ENCODE measurements at places on chromosomes 7 and 10.

DNA sequence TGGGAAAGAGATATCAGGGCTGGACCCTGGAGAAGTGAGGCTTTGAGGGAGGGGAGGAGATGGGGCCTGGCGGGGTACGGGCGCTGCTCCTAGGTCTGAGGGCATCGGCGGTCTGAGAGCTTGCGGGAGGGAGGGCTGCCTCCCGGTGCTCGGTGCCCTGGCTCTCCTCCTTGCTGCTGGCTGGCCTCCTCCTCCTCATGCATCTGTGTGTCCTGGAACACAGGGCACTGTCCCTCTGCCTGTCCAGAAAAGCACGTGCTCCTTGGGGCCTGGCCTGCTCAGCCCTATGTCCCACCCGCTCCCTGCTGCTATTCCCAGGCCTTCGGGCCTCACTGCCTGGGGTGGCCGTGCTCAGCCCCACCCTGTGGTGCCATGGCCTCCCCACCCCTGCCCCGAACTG is 166.9 kb downstream of the RNF216 start:
- no peak for DNase-seq

DNA sequence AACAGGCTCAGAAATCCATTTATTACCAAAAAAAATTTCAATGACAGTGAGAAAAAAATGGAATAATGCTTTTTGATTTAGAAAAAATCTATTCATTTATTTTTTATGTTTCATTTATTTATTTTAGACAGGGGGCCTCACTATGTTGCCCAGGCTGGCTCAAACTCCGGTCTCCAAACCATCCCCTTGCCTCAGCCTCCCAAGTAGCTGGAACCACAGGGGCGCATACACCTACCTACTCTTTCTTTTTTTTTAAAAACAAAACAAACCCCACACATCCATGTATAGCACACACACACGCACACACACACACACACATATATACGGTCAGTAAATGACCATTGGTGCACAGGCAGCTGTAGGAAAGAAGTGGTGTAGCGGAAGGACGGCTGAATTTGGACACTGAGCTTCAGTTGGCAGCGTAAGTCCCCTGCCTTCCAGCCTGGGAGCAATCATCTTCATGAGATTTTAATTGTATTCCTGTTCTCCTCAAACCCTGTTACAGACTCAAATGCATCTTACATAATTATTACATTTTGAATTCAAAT is 28.8 kb downstream of the ARL4A start:
- no peak for DNase-seq

DNA sequence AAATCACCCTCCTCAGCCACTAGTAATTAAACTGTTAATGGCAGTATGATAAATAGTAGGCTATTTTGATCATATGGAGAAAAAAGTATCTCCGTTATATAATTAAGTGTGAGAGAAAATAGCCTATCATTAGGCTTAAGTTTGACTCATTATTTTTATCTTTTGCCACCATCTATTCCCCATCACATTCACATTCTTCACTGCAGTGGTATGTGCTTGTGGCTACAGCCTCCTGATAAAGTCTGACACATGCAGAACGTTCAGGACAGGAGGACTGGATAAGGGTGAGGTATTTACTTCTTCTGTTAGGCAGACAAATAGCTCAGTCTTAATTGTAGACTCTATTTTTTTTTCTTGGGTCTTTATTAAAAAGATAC is 5.8 kb downstream of the NEBL start:
- DNase-seq: no peak

DNA sequence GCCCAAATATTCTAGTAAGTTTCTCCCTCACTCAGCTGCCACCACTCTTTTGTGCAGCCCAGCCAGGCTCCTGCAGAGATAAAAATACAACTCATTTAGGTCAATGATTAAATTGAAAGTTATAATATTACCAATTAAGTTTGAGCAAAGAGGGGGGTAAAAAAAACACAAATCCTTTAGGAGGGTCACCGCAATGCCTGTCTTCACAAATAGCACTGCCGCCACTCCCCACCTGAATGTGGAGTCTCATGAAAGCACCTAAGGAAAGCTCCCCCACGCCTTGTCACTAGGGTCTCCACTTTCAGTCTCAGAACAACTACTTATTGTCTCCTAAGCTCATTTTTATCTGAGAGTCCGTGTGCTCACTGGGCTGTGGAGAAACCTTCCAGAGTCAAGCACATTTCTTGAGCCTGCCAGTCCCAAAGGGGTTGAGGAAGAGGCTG is 148.7 kb downstream of the FGFR2 start:
- DNase-seq: no peak

DNA sequence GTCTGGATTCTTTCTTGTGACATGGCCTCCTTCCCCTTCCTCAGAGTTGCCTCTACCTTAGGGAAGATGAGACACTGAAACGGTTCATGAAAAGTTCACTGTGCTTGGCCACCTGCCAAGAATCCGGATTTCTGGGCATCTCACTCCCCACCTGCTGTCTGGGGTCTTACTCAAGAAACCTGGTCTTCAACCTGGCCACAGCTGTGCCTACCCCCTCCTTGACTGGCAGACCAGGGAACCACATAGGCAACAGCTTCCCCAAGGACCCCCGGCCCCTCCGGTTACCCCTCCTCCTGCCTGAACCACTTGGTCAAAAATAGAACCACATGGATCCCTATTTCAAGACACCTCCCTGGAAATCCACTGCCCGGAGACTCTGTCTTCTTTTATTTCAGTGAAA is 58.7 kb upstream of the NANOS1 start:
- no peak for DNase-seq
